ENCODE measurements at places on chromosomes 3 and 15.

GRCh38 chr15:59950603-59951388, 53.3 kb upstream of the FOXB1 start:
- DNase-seq = no peak

DNA sequence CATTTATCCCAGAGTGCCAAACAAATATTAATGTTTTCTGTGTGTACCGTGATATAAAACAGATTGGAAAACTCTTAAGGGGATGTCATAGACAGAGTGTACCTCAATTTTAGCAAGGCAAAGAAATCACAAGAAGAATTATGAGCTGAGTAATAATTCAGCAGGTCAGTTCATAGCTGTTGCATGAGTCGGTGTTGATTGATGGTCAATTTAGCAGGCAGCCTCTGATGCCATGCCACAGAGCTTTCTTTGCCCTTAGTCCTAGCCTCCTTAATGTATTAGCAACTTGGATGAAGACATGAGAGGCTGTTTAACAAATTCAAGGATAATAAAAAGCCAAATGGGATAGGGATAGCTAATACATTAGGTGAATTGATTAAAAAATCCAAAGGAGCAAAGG, 6.8 kb downstream of the SLC35A5 start:
- DNase-seq = no peak

- DNase-seq = no peak
Measured at GRCh38 chr3:185818267-185818875, 6.5 kb downstream of the IGF2BP2 start.

GRCh38 chr3:194976874-194977273, 291.2 kb downstream of the FAM43A start:
- no peak for DNase-seq

DNA sequence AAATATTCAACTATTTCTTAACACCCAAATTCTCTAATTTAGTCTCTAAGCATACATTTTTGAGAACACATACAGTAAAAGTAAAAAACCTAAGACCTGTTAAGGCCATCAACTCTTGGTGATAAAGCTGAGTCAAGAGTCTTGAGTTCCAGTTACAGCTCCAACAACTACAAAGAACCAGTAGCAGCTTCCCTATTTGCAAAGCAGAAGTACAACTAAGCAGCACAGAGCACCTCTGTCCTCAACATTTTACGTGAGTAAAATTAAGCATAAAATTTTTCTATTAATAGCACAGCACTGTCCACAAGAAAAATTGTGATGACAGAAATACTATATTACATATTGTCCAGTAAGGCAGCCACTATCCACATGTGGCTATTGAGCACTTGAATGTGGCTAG, 4.4 kb downstream of the PCOLCE2 start:
- no peak for DNase-seq

DNA sequence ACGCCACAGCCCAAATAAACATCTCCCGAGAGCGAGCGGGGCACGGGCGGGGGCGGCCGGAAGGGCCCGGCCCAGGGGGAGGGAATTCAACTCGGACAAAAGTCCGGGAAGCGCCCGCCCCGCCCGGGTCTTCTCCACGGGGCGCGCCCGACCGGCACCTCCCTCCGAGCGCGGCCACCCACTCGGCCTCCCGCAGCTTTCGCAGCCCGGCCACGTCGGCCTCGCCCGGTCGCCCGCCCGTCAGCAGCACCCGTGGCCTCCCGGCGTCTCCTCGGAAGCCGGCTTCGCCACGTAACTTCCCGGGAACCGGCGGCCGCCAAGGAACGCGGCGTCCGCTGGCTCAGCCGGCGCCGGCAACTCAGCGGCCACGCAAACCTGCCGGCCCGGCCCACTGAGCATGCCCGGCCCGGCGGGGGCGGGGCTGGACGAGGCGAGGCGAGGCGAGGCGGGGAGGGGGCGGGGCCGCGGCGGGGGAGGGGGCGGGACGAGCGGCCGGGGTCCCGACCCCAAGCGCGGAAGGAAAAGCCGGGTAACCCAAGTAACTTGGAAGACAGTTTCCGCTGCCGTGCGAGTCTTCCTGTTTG, at the start of gene TJP1:
Gene TJP1 (minus strand): TSS at position 369 of the 584 bp plus-strand sequence. CDS start 440 bp downstream, outside the sequence.
- no peak for DNase-seq

DNA sequence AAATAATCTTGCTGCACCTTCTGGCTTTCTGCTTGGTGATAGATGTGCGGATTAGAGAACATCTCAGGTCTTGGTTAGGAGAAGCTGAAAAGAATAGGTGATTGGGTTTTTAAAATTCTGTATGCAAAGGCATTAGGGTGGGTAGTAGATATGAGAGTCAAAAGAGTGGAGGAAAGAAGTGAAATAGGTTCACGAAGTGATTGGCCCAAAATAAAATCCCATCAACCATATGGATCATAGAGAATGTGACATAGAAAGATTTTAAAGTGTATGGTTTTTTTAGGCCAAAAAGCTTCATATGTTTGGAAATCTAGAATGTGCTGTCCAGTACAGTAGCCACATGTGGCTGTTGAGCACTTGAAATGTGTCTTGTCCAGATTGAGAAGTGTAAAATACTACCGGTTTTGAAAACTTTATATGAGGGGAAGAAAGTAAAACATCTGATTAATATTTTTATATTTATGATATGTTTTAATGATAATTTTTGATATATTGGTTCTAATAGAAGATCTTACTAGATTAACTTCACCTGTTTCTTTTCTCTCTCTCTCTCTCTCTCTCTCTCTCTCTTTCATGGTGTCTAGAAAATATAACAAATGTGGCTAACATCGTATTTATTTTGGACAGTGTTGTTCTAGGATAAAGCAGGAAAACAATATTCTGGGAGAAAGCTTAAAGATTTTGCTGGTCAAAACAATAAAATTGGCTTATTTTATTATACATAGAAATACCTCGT, 2.9 kb downstream of the MBNL1 start:
- DNase-seq = no peak

DNA sequence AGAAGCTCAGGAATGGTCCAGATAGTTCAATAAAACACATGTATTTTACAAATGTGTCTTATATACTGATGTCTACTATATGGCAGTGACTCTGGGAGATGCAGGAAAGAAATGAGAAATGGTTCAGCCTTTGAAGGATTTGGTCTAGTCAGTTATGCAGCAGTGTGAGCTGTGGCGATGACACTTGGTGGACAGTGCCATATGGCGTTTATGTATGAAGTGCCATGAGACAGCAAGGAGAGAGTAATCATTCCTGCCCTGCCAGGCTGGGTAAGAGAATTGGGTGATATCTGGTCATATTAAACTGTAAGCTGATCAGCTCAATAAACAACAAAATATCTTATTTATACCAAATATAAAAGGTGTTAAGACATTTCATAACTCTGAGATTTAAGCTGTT, 47.6 kb upstream of the ANP32A start:
- no peak for DNase-seq

- no peak for DNase-seq
Measured at GRCh38 chr3:179666436-179667035, 13.7 kb downstream of the USP13 start.

GRCh38 chr3:162111861-162112260, 615.3 kb downstream of the OTOL1 start:
- no peak for DNase-seq

DNA sequence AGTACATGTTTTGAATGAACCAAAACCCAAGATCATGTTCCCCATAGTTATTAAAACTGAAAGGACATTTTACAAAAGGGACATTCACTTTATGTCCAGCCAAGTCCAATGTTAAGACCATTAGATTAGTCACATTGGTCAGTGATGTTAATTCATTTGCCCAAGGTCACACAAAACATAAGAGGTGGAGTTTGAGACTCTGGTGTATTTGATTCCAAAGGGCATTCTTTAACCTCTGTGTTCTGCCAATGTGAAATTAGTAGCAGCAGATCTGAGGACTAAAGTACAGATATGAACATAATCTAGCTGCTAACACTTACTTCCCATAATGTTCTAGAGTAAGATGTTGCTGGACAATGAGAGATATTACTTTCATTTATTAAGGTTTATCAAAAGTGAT, 425.6 kb downstream of the TUSC7 start:
- no peak for DNase-seq

GRCh38 chr3:169894110-169894509, 17.3 kb upstream of the SAMD7 start:
- no peak for DNase-seq

GRCh38 chr3:172134352-172134751, 95.0 kb downstream of the FNDC3B start:
- DNase-seq = no peak

- no peak for DNase-seq
Measured at GRCh38 chr3:13593615-13594014, 44.7 kb downstream of the FBLN2 start.

GRCh38 chr15:48380198-48380597, 49.0 kb downstream of the DUT start:
- DNase-seq = no peak

DNA sequence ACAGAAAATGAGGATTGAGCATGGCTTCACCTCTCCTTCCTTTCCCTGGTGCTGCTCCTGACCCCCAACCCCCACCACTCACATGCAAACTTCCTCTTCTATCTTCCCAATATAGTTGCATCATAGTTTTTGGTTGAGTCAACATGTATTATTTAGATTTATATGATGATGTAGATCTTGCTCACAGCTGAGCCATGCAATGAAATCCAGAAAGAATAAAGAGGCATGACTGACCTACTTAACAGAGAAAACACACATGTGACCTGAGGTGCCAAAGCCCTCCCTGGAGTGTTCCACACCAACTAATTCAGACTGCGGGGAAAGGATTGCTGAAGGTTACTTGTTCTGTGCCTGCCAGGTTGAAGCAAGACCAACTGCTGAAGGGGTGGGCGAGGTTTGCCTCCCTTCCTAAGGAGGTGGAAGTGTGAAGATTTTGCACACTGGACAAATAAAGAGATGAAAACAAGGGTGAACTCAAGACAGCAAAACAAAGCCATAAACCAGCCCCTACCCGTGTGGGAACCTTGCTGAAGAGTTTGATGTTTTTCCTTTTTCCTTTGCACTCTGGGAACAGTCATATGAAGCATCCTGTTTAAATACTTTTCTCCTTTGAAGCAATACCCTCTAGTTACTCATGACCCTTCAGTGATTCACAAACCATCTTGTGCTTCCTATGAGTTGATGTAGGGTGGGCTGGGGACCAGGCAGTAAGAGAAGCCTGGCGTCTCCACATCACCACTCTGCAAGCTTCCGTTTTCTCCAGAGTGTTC, 155.2 kb upstream of the UBE2E1 start:
- DNase-seq = no peak

- no peak for DNase-seq
Measured at GRCh38 chr15:100861511-100861991, 18.1 kb upstream of the ALDH1A3 start.

DNA sequence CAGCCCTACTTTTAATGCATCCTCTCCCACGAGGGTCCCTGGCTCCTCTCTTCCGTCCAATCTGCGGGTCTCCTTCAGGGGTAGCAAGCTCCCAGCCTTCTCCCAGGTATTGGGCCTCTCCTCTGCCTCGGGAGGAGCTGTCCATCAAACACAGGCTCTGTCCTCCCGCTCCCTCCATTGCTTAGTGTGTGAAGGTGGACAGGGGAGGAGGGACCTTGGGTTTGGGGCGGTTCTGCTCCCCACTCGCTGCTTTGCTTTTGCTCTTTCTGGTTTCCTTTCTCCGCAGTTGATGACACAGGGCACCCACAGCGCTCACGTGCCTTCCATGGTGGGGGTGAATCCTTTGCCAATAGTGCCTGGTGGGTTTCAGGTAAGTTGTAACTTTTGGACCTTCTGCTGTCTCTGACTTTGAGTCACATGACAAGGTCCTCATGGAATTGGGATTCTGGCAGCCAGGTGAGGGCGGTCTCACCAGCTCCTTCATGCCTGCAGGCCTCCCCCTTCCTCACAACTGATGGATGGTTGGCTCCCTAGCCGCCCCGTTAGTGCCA, 18.9 kb downstream of the MUC20 start:
- DNase-seq = no peak

GRCh38 chr15:43093026-43093425, 12.8 kb downstream of the UBR1 start:
- no peak for DNase-seq

GRCh38 chr15:65752151-65752700, 39.9 kb downstream of the DENND4A start:
- no peak for DNase-seq

- DNase-seq = no peak
Measured at GRCh38 chr3:151003029-151003767, 30.7 kb upstream of the CLRN1 start.

DNA sequence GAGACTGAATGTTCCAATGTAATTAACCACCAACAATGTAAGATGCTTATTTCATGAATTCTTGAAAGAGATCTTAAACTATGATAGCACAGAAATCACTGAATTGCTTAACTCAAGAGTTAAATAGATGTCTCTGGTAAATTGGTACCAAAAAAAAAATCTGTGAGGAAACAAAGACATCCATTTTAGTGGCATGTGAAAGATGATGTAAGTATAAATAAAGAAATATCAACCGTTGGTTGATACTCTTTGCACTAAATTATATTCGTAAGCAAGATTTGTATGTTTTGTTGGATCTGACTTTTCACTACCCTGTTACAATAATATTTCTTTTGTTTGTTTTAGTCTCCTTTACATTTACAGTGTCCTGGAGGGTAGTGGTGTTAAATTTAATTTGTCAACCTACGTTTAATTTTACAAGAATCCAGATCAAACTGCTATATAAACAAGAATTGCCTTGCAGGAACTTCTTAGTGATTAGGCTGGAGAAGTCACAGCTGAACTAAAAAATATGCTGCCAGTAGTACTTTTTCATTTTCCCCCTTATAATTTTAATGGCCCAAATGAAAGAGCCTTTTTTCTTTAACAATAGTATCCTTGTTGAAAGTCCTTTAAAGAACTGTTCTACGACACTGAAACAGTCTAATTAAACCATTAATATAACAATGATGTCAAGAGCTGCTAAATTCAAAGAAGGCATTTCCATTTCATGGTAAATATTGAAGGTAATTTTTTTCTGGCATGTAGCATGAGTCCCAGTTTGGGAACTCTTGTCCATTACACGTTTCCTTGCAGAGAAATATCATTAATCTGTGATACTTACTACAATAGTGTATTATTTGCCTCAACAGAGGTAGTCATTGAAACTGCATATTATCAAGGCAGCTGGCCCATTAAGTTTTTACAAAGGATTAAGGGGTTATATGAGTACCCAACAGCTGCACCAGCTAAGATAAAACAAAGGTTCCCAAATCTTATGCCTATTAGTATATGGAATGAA, 109.6 kb upstream of the PHLDB2 start:
- no peak for DNase-seq

DNA sequence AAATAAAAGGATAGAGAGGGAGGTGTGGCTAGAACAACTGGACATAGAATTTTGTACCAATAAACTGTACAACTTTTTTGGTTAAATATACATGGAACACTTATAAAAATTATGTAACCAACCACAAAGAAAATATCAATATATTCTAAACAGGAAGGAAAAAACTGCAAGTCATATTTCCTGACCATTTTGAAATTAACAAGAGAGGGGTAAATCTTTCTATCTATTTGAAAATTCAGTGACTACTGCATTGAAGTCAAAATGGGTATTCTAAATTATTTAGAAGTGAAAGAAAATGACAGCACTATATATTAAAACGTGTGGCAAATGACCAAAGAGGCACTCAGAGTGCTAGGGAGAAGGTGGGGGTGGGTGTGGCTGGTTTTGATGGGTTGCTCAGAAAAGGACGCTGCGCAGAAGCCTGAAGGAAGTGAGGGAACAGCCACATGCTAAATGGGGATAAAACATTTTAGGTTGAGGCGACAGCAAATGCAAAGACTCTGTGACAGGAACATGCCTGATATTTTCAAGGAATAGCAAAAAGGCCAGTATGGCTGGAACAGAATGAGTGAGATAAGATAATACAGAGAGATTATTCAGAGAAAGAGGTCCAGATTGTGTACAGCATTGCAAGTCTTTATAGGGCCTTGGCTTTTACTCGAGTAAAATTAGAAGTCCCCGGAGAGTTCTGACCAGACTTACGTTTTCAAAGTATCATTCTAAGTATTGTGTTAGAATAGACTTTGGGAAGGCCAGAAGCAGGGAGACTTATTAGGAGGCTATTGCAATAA, 41.1 kb downstream of the ERICH6 start:
- no peak for DNase-seq
